ENCODE measurements at places on chromosomes 5 and 9. TPM values are rescaled to one million over a fixed set of nuclear protein-coding genes. Genes with fewer than 3 reads are reported as not detected.

The FOXI1 gene
- total RNA-seq: not detected

The KLF4 gene
- 13.3 TPM for total RNA-seq

The FCN2 gene
- not detected for total RNA-seq

The PCDHA10 gene
- 0.50 TPM for total RNA-seq

The PRRX2 gene
- 17.9 TPM for total RNA-seq

The MEIKIN gene
- total RNA-seq: not detected

The TAF11L5 gene
- total RNA-seq: not detected

The ELAVL2 gene
- total RNA-seq: not detected

The NME5 gene
- total RNA-seq: 2.7 TPM

The INSL6 gene
- not detected for total RNA-seq

All from smooth muscle cell of the pulmonary artery (primary cell).